ENCODE measurements at places on chromosomes 4 and X.
A peak's percentile ranks its signal among the peaks of the same experiment; 100 is the strongest.

DNA sequence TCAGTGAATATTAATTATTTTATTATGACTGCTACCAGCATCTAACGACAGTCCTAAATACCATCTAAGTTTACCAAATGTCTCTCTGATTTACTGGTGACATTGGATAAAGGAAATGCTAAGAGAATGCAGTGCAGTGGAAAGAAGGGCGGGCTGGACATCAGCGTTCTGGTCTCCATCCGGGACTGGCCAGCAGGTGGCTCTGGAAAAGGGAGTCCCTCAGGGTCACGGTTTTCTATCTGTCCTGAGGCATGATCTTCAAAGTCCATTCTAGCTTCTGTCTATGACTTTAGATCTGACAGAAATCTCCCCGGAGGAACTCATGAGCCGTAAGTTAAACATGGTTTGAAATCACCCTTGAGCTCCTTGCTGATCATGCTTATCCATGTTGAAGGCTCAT lies 3.3 kb downstream of the TRIM2 start:
- DNase-seq: peak; percentile 7

GRCh38 chrX:25020391-25020904 lies 4.7 kb upstream of the ARX start:
- peak; percentile 54 for DNase-seq

DNA sequence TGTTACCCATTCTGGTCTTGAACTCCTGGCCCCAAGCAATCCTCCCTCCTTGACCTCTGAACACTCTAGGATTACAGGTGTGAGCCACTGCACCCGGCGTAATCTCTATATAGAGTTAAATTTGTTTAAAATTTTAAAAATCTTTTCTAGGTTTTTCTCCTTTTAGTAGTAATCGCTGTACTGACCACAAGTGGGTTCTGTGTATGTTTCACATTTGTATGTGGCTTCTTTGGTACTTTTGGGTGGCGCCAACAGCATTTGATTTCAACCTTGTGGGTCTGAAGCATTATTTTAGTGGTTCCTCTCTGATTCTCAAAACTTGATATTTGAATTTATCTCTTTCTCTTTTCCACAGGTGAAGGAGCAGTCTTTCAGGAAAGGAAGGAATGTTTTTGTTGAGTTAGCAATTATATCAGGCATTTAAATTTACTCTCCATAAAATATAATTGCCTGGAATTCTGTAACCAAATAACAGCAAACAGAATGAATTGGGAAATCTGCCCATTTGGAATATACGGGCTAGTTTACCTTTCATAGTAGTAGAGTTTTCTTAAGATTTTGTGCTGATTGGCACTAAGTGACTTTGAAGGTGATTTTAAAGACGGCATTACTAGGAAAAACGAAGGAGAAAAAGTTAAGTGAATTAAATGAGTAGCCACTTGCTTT lies 29.5 kb downstream of the ARHGAP10 start:
- DNase-seq: no peak

GRCh38 chr4:82138374-82138773 lies 235.4 kb downstream of the HNRNPD start:
- no peak for DNase-seq

- DNase-seq: no peak
These were observed 204.1 kb downstream of the LDB2 start for GRCh38 chr4:16694173-16694883.

DNA sequence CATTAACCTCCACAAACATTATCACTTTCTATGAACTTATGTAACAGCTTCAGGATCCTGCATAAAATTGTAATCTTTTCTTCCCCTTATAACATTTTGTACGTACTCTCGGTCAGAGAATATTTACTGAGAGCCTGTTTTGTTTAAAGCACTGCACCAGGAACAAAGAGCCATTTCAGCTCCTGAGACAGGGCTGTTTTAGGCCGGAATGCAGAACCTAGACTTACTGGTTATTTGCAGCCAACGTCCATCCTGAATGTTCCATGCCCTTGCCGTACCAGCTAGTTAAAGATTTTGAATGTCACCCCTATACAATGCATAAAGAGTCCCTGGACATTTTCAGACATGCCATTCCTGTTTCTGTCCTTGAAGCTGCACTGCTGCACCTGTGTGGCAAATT lies 248.8 kb downstream of the PCDH7 start:
- no peak for DNase-seq

GRCh38 chr4:1241466-1241935 lies 7.4 kb downstream of the CTBP1 start:
- DNase-seq: no peak

DNA sequence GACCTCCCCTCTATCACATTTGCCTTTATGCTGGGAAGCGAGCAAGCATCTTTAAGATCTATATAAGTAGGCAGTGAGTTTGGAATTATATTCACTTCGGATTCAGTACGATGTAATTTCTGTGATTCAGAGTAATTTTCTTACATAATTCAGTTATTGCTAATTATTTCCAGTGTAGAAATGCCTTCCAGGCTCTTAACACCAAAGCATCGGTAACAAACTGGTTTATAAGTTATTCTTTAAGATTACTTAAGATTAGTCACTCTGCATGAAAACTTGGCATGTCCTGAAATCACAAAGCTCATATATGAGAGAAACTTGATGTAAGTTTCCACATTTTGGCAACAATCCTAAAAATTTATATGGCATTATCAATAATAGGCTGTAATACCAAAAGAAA lies 120.8 kb downstream of the ADAMTS3 start:
- no peak for DNase-seq

DNA sequence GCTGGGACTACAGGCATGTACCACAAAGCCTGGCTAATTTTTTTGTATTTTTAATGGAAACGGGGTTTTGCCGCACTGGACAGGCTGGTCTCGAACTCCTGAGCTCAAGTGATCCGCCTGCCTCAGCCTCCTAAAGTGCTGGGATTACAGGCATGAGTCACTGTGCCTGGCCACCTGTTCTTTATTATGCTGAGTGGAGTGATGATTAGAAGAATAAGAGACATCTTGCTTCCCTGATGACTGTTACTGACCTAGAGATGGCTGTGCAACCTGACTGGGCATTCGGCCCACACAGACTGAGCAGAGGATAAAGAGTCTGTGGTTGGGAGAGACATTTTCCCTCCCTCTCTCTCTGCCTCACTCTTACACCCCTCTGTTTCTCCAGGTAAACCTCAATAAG lies 56.7 kb downstream of the SPINK2 start:
- DNase-seq: no peak

DNA sequence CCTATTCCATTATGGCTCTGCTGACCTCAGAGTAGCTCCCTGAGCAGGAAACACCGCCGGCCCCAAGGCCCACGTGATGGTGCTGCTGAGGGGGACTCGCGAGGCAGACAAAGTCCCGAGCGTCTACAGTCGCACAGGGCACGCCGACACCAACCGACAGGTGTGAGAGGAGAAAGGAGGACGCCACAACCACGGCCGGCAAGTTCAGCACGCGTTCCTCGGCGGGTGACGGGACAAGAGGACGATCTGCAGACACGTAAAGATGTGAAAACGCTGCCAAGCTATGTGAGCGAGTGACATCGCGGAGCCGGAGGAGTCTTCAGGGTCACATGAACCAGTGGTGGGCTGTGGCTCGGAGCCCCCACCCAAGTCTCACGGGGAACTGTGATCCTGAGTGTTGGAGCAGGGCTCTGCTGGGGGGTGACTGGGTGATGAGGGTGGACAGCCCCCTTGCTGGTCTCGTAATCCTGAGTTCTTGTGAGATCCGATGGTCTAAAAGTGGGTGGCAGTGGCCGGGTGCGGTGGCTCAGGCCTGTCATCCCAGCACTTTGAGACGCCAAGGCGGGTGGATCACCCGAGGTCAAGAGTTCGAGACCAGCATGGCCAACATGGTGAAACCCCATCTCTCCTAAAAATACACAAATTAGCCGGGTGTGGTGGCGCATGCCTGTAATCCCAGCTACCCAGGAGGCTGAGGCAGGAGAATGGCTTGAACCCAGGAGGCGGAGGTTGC lies 34.0 kb downstream of the PPP2R3B start:
- DNase-seq: no peak

DNA sequence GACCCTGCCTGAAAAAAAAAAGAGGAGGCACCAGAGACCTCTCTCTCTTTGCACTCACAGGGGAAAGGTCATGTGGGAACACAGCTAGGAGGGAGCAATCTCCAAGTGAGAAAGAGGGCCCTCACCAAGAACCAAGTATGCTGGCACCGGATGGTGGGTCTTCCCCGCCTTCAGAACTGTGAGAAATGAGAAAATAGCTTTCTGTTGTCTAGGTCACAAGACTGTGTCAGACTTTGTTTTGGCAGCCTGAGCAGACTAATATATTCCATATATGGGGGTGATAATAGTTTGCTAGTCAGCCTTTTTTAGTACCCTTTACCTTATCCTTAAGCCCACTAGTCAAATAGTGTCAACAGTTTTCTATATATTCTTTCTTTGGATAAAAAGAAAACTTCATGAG lies 193.0 kb downstream of the TRIML1 start:
- no peak for DNase-seq

- no peak for DNase-seq
These were observed 23.2 kb upstream of the ZCCHC13 start for GRCh38 chrX:74280759-74281158.

DNA sequence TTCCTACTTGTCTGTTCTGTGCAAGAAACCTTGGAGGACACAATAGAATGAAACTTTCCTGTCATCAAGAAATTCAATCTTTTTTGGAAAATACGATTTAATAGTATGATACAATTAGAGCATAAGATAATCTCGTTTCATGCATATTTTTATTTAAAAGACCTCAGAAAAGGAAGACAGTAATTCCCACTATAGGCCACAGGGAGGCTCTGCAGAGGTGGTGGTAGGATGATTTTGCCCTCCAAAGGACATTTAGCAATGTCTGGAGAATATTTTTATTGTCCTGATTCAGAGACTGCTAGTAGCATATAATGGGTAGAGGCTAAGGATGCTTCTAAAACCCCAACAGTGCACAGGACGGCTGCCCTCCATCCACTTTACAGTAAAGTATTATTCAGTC lies 68.7 kb downstream of the PAK3 start:
- DNase-seq: no peak

DNA sequence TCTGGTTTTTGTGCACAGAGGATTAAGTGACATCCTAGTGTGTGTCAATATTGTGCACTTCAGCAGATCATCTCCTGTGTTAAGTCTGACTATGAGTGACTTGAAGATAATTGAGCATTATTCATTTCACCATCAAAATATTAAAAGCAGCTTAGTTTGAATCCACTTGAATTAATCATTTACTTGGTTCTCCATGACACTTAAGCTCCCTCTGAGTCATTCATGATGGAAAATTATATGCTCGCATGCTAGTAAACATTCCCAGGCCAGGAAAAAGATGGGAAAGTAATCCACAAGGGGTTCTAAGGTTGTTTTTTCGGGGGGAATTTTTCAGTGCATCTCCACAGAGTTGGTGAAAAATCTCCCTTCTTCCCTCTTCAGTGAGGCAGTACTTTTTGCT lies 97.2 kb upstream of the EOLA2 start:
- no peak for DNase-seq

DNA sequence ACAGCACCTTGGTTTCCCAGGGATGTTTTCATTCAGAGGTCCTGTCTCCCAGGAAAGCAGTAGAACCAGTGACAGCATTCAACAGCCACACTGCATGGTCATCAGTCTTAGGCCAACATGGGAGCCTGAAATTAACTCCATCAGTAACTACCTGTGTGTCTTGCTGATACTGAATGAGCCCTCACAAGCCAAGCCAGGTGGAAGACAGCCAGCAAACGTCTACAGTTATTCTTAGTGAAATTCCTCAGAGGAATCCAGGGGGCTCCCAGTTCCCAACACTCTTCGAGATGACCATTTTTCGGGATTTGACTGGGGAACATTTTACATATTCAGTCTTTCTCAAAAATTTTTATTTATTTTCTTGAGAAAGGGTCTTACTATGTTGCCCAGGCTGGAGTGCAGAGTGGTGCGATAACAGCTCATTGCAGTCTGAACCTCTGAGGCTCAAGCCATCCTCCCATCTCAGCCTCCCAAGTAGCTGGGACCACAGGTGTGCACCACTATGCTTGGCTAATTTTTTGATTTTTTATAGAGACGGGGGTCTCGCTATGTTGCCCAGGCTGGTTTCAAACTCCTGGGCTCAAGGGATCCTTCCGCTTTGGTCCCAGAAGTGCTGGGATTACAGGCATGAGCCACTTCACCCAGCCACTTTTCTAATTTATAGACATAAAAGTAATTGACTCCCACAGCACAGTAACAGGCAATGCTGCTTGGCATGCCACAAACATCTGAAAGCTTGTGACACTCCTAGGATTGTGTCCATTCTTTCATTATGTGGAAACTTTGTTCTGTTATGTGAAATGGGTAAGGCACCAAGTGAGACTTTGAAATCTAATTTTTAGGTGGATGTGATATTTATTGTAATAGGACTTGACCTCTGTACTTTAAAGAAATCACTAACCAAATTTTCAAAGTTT lies 116.9 kb downstream of the SOWAHB start:
- no peak for DNase-seq

DNA sequence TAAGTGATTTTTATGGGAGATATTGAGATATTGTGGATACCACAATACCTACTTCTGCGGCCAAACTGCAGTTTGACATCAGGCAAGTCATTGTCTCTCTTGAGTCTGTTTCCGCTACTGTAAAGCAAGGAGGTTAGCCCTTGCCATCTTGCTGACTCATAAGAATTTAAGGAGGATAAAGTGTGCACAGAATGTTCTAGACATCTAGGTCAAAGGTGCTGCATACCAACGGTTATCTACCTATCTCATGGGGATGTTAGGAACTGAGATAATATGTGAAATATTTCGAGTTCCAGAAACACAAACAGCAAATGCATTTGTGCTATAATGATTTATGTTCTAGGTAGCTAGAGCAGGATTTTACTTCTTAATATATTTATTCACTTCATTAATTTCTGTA lies 211.5 kb upstream of the NR3C2 start:
- DNase-seq: no peak

DNA sequence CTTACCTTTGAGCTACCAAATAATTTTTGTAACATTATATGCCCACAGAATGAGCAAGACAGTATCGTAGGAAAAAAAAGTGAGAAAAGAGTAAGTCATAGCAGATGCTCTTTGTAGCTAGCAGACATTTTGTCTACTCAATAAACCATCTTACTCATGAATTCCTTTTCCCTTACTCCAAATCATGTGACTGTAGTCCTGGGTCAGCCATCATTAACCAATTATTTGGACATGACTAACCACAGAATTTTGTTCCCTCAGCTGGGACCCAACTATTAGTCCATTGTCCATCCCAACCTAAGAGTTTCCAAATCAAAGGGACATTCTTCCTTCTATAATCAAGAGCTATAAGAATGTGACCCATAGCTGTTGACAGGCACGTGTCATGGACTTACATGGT lies 11.4 kb downstream of the UBE2D3 start:
- no peak for DNase-seq

GRCh38 chrX:111270339-111270738 lies at the start of gene CAPN6:
Gene CAPN6, minus strand, starts transcription at chrX:111270483. Its CDS starts 6,547 bp downstream, at chrX:111263936.
- DNase-seq: no peak

GRCh38 chrX:106752101-106752678 lies 25.7 kb downstream of the RNF128 start:
- no peak for DNase-seq

GRCh38 chr4:142607976-142608375 lies 238.1 kb downstream of the INPP4B start:
- no peak for DNase-seq

DNA sequence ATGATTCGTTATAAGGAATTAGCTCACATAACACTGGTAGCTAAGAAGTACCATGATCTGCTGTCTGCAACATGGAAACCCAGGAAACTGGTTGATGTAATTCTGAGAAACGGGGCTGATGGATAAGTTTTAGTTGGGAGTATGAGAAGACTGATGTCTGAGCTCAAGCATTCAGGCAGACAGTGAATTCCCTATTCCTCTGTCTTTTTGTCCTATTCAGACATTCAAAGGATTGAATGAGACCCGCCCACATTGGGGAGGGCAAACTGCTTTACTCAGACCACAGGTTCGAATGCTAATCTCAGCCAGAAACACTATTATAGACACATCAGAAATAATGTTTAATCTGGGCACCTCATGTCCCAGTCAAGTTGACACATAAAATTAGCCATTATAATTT lies 515.5 kb downstream of the STPG2 start:
- DNase-seq: no peak
